RWPE1 (cell line): ENCODE measurements at places on chromosomes 4 and X.

- DNase-seq = no peak
Measured at GRCh38 chrX:49147936-49148335, 14.6 kb upstream of the MAGIX start.

- no peak for DNase-seq
Measured at GRCh38 chr4:147791865-147792264, 60.0 kb downstream of the ARHGAP10 start.

GRCh38 chrX:12804655-12805054 lies 13.4 kb downstream of the PRPS2 start:
- DNase-seq = no peak

DNA sequence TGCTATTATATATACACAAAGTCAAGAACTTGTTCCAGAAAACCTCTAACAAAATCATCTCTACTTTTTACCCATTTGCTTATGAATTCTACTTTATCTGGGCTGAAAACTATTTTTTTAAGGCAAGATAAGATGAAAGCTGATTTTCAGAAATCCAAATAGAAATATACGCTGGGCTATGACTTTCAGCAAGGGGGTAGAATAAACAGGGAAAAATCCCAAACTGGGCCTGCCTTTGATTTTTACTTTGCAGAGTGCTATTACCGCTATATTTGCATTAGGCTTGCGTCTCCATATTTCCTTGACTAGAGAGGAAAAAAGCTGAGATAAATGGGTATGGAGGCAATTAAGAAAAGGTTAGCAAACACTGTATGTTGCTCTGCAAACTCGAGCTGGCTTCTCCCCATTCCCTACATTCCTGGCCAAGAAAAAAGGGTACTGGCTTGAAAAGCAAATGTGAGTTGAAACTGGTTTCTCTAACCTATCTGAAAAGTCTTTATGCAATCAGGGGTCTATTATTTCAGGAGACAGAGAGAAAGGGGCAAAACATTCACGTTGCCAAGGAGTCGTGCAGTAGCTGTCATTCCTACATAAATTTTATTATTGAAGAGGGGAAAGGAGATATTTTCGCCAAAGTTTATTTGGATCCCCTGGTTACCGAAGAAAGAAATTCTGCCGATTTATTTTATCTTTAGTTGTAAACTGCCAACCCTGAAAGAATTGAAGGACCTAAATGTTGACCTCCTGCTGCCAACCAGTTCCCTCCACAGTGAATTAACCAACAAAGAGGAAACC lies 2.2 kb downstream of the TMEM47 start:
- no peak for DNase-seq

- no peak for DNase-seq
Measured at GRCh38 chr4:187289371-187289770, 565.7 kb upstream of the FAT1 start.

GRCh38 chr4:121243485-121243884 lies 79.4 kb upstream of the TNIP3 start:
- no peak for DNase-seq

- DNase-seq = no peak
Measured at GRCh38 chrX:46198858-46199257, 346.4 kb downstream of the ZNF674 start.

DNA sequence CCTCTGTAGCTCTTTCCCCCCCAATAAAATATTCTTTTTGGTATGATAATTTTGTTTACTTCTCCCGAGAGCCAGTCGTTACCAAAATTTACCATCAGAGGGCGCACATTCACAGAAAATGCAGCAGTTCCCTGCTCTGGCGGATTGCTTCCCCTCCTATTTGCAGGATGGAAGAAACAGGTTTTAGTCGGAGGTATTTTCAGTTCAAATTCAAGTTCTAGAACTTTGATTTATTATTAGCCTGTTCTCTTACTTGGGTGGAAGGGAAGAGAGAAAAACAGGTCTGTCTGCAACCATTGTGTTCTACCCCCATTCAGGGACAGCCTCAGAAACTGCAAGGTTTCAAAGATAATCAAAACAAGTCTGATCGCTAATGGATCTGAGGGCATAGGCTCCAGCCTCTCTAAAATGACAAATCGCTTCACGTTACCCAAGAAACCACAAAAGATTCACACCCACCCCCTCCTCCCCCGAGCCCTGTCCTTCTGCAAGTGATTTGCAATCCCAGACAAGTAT lies 263.8 kb upstream of the RPS6KA3 start:
- DNase-seq = peak; percentile 22

- no peak for DNase-seq
Measured at GRCh38 chrX:30593440-30594200, 16.1 kb upstream of the TASL start.

DNA sequence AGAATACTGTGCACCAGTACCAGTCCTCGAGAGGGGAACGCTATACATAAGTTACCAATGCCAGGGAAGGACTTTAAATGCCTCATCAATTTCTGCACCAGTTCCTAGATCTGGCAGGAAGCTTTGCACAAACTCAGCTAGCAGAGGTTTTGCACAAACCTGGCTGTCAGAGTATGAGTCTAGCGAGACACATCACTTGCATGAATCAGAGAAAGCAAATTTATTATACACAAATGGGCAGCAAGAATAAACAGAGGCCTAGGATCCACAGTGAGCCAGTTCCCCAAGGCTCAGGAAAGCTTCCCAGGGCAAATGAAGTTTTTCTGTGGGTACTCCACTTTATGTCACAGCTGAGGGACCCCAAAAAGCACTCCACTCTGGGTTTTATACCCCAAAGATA lies 523.5 kb downstream of the CFAP47 start:
- DNase-seq = no peak

- DNase-seq = no peak
Measured at GRCh38 chr4:6549445-6549844, 25.5 kb upstream of the MAN2B2 start.

DNA sequence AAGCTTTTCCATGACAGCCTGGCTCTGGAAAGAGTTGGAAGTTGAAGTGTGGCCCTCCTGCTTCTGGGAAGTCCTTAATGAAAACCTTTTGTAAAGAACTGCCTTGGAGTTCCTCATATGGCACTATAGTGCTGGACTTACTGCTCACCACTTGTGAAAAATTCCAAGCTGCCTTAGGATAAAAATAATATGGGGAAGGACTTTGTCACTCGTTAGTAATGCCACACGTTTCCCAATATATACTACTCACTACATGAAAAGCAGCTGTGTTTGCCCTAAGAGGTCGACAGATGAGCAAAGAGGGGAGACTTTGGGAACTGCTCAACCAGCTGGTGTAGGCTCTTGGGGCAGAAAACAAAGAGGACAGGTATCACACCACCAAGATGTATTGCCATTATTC lies 11.7 kb downstream of the OPHN1 start:
- DNase-seq = no peak

GRCh38 chr4:144518181-144518895 lies 127.6 kb upstream of the HHIP start:
- no peak for DNase-seq

DNA sequence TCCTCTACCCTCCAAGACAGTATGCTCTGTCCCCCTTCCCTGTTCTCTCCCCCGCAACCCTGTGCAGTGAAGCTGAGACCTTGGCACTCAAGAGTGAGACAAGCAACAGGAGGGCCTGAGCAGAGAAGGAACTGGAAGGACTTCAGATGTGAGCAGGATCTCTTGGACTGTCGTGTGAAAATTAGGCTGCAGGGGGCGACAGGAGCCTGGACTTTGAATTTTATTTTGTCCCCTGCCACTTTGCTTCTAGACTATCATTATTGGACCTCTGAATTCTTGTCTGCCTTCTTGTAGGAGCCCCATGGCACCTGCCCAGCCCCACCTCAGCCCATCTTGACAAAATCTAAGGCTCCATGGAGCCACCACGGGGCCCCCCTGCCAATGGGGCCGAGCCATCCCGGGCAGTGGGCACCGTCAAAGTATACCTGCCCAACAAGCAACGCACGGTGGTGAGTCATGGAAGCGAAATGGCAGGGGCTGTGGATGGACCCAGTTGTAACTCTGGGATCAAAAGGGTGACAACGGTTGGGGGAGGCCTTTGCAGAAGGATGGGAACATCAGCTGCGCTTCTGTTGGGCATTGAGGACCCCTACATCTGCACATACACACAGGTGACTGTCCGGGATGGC lies 1.7 kb downstream of the ARAF start:
- no peak for DNase-seq

DNA sequence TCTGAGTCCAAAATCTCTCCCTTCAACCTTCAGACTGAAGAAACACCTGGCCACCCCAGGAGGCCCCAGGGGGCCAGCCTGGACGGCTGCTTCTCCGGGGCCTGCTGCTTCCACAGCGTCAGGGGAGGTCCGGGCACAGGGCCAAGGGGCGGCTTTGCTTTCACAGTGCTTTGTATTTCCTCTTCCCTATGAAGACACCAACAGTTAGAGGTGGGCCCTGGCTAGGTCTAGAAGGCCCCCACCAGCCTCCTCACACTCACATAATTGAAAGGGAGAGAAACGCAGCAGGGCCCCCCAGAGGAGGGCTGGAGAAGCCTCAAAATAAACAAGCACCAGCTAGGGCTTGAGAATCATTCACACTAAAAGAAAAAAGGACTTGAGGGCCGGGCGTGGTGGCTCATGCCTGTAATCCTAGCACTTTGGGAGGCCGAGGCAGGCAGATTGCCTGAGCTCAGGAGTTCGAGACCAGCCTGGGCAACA lies 17.8 kb downstream of the SCD5 start:
- no peak for DNase-seq

DNA sequence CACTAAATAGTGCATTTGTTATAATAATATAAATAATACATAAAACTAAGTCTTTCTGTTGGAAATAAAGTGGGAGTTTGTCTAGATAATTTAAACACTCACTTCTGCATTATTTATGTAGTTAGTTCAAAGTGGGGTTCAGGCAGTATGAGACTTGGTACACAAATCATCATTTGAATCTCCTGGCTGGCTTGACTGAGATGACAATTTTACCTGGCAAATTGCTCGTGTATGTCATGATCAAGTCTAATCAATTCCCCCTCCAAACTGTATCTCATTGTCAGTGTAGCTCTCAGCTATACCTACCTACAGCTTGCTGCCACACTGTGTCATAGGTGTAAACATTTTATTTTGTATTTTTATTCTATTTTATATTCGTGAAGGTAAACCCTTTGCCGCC lies 563.4 kb upstream of the TENM3 start:
- DNase-seq = no peak

- DNase-seq = peak; percentile 34
Measured at GRCh38 chr4:184475096-184475461, 729 bp upstream of the IRF2 start.

DNA sequence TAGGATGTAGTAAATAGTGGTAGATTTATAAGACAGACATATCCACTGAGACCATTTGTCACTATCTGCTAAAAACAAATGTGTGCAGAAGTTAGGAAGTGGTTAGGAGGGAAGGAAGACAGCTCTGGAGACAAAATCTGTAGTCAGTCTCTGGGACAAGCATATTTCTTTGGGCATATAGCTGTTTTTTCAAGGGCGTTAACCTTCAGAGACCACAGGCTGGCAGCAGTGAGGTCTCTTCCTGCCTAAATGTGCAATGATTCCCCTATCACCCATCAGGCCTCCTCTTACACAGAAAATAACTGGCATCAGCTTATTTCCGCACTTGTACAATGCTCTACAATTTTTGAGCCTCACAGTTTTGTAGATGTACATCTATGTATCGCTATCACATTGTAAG lies 6.5 kb downstream of the TMEM150C start:
- no peak for DNase-seq

- DNase-seq = peak; percentile 10
Measured at GRCh38 chr4:87461281-87461700, 38.9 kb downstream of the NUDT9 start.

DNA sequence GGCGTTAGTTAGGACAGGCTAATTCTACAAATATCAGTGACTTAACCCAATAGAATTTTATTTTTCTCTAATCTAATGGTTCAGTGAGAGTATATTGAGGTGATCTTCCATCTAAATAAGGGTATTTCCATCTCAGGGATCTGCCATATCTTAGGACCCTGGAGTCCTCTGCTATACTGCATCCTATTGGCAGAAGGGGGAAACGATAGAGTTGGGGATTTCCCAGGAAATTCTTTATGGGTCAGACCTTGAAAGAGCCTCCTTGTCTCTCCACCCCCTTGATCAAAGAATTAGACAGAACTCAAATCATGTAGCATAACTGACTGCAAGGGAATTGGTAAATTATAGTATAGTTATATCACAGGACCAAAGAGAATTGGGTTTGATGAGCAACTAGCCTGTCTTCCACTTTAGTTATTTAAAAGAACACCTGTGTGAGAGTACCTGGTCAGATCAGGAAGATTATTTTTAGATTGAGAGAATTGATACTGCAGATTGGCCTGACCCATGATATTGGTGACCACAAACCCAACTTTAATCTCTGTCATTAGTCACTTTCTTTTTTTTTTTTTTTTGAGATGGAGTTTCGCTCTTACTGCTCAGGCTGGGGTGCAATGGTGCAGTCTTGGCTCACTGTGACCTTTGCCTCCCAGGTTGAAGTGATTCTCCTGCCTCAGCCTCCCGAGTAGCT lies 25.6 kb downstream of the SMARCA5 start:
- DNase-seq = no peak

DNA sequence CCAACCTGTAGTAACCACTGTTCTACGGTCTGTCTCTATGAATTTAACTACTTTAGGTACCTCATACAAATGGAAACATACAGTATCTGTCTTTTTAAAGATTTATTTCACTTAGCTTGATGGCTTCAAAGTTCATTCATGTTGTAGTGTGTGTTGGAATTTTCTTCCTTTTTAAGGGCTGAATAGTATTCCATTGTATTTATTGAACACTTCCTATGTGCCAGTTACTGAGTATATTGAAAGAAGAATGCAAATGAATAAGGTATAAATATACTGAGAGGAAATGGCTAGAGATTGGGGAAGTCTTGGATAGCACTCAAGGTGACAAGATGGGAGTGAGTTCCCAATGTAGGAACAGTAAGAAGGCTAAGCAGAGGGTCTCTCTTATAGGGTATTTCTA lies 17.3 kb downstream of the TBC1D19 start:
- DNase-seq = no peak

DNA sequence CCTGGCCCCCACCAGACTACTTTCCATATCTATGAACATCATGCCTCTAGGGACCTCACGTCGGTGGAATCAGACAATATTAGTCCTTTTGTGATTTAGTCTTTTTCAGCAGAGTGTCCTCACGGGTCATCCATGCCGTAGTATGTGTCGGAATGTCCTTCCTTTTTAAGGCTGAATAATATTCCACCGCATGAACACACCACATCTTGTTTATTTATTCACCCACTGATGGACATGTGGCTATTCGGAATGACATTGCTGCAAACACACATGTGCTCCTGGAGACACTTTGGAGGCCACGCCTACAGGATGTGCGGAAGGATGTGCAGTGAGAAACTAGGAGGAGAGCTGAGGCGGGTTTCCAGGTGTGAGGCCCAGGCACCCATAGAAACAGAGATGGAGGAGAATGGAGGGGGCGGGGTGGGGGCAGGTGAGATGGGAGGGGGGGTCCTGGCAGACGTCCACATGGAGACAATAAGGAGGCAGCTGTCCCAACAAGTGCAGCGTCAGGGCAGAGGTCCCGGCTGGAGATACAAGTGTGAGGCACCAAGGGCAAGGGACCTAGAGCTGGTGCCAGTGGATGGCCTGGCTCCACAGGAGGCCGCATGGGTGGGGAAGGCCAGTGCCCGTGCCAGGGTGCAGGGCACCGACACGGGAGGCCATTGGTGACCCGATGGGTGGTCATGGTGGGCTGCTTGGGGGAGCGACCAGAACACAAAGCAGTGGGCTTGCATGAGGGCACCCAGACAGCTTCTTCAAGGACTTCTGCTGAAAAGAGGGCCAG lies 20.7 kb downstream of the ZFYVE28 start:
- DNase-seq = no peak

- DNase-seq = no peak
Measured at GRCh38 chrX:37472836-37473235, 98.6 kb upstream of the LANCL3 start.
